NT2/D1 (cell line): ENCODE measurements at places on chromosomes 5 and 9.

DNA sequence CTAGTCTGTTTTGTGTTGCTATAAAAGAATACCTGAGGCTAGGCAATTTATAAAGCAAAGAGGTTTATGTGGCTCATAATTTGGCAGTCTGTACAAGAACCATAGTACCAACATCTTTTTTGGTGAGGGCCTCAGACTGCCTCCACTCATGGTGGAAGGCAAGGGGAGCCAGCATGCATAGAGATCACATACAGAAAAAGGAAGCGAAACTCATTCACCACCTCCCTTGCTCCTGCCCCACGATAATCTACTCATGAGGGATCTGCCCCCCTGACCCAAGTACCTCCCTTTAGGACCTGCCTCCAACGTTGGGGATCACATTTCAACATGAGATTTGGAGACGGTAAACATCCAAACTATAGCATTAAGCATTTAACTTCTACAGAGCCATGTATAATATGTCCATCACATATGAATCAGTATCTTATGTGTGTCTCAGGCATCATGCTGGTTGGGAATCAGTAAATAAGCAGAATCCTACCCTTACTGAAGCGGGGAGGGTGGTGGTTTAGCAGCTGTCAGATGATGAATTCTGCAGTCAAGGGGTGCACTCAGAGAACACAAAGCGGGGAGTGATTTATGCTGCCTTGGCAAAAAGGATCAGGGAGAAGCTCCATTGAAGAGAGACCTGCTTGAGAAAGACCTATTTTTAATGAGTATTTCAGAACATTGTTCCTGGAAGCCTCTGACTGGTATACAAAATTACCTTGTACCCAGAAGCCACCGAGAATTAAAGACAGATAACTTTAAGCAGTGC is 34.8 kb downstream of the HMGXB3 start:
- DNase-seq: no peak

DNA sequence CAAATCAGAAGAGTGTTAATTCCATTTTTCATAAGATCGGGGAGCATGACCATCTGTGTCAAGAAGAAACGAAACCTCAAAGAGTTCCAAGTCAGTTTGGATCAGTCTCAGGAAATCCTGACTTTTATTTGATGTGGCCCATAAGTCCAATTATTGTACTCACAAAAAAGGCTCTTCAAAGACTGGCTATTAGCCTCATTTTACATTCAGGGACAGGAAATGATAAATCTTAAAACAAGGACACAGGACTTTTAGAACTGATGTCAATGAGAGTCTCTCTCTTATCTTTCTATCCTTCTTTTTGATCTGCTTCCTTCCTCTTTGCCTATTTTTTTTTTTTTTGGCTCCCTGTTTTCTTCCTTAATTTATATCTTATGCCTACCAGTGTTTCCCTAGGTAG is 43.7 kb upstream of the SHOC1 start:
- DNase-seq: no peak

GRCh38 chr9:124215956-124216355 is 41.8 kb upstream of the NEK6 start:
- no peak for DNase-seq

GRCh38 chr9:95305770-95306492 is 11.6 kb downstream of the FANCC start:
- DNase-seq: no peak

DNA sequence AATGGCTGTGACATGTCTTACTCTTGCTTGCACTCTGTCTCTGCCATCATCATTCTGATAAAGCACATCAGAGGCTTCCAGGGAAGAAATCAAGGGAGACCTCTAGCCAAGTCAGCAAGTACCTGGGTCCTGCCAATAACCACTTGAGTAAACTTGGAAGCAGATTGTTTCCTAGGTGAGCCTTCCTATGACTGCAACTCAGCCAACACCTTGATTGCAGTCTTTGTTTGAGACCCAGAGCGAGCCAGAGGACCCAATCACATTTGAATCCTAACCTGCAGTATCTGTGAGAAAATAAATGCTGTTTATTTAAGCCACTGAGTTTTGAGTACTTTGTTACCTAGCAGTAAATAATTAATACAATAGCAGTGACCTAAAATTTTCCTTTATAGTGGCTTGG is 356.8 kb upstream of the CHD1 start:
- no peak for DNase-seq
